ENCODE measurements at places on chromosomes 3 and 15.

DNA sequence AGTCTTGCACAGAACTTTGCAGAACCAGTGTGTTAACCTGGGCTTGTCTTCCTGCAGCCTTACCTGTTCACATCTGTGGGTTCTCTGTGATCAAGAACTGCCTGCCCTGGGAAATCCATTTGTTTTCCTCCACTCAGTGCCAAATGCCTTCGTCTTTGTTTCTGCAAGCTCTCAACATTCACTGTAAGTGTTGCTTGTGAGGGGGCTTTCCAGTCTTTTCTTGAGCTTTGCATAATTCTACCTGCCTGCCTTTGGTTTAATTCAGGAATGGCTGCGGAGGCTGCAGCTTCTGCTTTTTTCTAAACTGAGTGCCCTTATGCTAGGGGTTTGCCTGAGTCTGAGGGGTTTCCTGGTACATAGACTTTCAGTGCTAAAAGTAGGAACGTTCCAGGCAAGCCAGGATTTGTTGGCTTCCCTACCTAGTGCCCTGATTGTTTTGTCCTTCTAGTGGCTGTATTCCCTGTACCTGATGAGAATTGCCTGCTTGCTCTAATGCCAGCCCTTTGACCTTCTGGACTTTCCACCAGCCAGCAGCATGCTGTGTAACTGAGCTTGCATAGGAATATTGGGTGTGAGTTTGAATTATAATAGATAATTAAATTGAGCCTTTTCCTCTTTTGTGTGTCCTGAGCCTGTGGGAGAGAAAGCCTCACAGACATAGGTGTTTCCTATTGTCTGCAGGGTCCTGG, 96.6 kb upstream of the CLSTN2 start:
- DNase-seq, result no peak

- no peak for DNase-seq
These were observed 81.8 kb upstream of the ALCAM start for GRCh38 chr3:105284876-105285275.

GRCh38 chr3:131033480-131034080, 6.9 kb downstream of the NEK11 start:
- no peak for DNase-seq

DNA sequence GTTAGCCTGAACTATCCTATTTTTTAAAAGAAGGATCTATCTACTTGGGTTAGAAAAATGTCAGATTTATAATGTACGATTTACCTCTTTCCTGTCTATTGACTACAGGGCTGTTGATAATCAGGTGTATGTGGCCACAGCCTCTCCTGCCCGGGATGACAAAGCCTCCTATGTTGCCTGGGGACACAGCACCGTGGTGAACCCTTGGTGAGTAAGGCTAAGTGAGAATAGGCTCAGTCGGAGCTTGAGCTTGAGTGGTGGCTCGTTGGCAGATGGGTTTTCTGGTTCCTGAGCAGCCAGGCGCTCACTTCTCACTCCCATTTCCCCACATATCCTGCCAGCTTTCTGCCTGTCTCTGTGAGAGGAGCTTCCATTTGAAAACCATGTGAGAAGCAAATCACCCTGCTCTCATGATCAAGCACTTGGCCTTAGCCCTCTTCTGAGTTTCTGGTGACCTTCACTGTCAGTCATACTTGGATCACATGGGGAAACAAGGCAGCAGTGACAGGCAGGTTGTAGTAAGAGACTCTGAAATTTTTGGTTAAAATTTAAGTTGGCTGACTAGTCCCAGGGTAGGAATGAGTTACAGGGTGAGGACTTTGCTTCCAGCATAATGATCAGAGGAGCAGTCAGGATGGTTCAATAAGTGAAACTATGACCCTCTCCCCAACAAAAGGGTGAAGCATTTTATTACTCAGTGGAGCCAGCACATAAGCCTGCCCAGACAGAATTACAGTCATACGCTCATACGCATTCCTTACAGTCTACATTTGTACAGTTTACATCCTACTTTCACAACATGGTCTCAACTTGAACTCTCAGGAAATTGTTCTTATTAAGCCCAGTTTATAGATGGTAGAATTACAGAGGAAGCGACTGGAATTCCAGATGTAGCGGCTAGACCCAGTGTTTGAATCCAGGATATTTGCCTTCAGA, 18.0 kb downstream of the NIT2 start:
- no peak for DNase-seq

DNA sequence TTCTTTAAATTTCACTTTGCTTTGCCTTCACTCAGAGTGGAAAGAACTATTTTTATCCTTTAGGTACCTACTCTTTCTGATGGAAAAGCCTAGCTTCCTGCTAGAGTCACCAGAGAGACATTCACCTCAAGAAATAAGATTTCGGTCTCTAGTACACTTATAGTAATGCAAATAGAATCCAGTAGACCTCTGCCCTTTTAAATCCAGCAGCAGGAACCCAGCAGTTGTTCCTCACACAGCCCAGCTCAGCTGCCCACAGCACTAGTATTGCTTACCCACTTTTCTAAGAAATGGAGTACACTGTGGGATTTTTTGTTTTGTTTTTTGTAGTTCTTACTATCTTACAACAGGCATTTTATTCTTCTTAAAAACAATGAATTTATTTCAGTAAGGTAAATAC, 497.0 kb upstream of the CCDC54 start:
- DNase-seq, result no peak

- no peak for DNase-seq
These were observed 458.3 kb downstream of the MFSD1 start for GRCh38 chr3:159260049-159260662.
